Amniotic stem cell (primary cell): ENCODE measurements at places on chromosomes 13 and 19.

DNA sequence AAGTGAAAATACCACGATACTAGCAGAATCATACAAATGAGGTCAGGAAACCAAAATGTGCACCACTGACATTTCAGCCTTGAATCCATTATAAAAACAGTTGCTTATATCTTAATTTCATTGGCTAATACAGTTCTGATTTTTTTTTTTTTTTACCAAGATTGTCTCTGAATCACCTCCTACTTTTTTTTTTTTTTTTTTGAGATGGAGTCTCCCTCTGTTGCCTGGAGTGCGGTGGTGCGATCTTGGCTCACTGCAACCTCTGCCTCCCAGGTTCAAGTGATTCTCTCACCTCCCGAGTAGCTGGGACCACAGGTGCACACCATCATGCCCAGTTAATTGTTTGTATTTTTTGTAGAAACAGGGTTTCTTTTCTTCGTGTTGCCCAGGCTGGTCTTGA lies 270.2 kb downstream of the LMO7 start:
- no peak for DNase-seq

- no peak for DNase-seq
Measured at GRCh38 chr13:33932769-33933406, 114.9 kb downstream of the RFC3 start.

GRCh38 chr19:47422417-47423163 lies 3.3 kb upstream of the MEIS3 start:
- DNase-seq = no peak

- DNase-seq = no peak
Measured at GRCh38 chr13:33639158-33639557, 178.8 kb upstream of the RFC3 start.

GRCh38 chr19:50510700-50511068 lies 307 bp downstream of the JOSD2 start:
- DNase-seq = no peak

DNA sequence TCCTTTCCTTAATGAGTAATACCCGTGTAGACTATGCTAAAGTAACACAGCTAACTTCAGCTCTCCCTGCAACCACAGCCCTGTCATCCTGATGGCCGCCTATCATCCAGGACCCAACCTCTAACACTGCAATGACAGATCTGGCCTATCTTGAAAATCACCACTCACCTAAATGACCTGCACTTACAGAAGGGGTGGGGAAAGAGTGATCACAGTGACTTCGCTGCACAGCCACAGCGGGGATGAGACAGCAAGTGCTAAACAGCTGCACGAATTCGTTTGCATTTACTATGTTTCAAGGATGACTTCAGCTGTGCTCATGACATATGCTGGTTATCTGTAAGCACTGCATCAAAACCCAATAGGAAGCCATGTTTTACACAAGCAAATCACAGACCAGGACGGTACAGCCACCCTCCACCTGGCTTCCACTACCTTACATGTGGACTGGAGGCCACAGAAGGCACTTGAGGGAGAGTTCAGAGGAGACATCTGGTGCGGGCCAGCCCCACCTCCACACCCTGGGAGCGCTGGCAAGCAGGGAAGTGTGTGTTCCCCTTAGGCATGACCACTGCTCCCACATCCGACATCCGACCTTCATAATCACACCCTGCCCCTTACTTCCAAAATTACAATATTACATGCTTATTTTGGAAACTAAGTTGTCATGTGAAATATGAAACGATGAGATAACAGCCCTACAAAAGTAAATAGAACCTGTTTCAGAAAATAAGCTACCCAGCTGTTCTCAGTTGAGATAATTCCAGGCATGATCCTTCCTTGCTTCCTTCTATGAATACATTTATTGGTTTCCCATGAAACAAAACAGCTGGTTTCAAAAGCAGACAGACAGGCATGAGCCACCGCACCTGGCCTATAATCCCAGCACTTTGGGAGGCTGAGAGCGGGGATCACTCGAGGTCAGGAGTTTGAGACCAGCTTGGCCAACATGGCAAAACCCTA lies 95.7 kb downstream of the STK24 start:
- DNase-seq = no peak

DNA sequence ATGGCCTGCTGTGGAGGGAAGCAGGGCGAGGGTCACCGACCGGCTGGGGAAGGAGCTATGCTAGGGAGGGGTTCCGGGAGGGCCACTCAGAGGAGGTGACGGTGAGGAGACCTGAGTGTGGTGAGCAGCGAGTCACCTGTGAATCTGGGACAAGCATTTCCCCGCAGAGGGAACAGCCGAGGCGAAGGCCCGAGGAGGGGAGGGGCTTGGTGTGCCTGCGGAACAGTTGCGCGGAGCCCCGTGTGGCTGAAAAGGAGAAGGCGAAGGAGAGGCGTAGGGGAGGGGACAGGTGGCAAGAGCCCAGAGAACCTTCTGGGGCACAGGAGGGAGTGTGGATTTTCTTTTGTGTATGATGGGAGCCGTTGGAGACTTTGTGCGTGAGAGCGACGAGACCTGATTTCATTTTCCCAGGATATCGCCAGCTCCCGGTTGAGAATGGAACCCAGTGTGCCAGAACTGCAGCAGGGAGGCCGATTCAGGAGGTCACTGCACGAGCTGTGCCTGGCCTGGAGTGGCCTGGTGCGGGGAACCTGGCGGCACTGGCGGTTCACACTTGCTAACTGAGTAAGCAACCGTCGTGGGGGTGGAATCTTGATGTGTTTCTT lies 117.7 kb upstream of the ZNF507 start:
- no peak for DNase-seq

DNA sequence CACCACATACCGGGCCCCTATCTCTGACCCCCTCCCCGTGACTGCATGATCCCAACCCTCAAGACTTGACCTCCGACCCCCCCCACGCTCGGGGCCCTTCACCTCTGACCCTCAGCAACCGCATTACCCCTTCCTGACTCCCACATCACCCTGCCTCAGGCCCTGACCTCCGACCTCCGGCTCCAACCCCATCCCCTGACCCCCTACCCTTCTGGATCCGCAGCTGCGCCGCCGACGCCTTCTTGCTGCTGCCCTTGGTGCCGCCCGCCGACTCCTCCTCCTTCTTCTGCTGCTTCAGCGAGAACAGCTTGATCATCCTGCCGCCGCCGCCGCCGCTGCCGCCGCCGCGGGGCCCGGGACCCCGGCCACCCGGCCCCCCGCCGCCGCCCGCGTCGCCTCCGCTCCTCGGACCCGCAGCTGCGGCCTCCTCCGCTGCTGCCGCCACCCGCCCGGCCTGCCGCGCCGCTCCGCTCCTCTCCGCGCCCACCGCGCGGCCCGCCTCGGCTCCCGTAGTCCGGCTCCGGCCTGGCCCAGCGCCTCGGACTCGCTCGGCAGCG lies at the start of gene UBE2M:
TSS of gene UBE2M (minus strand) at position 546 of the 557 bp plus-strand sequence. CDS start at position 316, 230 bp downstream.
- DNase-seq = no peak

- DNase-seq = no peak
Measured at GRCh38 chr13:102609696-102610095, 12.9 kb downstream of the TPP2 start.

DNA sequence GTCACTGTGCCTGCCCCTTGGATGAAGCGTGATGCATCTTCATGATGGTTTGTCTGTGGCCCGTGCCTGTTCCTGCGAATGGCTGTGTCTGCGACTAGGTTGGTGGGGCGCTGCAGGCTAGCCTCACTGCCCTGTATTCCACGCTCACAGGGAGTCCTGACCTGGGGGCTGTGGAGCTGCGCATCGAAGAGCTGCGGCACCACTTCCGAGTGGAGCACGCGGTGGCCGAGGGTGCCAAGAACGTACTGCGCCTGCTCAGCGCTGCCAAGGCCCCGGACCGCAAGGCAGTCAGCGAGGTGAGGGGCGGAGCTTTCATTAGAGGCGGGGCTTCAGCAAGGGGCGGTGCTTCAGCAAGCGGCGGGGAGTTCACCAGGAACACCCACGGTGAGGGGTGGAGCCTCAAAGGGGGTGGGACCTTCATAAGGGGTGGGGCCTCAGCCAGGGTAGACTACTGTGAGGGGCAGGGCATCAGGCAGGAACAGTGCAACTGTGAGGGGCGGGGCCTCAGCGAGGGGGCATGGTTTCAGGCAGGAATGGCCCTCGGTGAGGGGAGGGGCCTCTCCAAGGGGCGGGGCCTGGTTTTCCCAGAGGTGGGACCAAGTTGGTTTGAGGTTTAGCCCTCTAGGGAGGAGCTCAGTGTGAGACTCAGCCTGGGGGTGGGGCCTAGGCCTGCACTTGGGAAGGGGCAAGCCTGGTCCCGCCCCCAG lies 17.2 kb downstream of the PKN1 start:
- DNase-seq = no peak

- no peak for DNase-seq
Measured at GRCh38 chr13:112767506-112768471, 78.0 kb downstream of the ATP11A start.

DNA sequence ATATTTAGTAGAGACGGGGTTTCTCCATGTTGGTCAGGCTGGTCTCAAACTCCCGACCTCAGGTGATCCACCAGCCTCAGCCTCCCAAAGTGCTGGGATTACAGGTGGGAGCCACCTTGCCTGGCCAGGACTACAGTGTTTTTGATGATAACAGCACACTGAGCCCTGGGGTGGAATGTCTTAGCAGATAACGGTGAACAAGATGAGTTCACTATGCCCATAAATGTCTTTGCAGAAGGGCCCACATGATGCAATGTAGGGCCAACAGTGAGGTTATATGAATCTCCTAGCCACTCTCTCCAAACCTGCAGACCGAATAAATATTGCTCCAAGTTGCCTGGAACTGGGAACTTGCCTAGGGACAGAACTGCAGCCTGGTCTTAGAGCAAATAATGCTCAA lies 235.1 kb downstream of the COG6 start:
- no peak for DNase-seq

GRCh38 chr19:46515879-46516350 lies 20.2 kb upstream of the PNMA8B start:
- DNase-seq = no peak

GRCh38 chr13:33556828-33557227 lies 261.1 kb upstream of the RFC3 start:
- no peak for DNase-seq

GRCh38 chr13:109919715-109920375 lies 133.5 kb upstream of the IRS2 start:
- no peak for DNase-seq

DNA sequence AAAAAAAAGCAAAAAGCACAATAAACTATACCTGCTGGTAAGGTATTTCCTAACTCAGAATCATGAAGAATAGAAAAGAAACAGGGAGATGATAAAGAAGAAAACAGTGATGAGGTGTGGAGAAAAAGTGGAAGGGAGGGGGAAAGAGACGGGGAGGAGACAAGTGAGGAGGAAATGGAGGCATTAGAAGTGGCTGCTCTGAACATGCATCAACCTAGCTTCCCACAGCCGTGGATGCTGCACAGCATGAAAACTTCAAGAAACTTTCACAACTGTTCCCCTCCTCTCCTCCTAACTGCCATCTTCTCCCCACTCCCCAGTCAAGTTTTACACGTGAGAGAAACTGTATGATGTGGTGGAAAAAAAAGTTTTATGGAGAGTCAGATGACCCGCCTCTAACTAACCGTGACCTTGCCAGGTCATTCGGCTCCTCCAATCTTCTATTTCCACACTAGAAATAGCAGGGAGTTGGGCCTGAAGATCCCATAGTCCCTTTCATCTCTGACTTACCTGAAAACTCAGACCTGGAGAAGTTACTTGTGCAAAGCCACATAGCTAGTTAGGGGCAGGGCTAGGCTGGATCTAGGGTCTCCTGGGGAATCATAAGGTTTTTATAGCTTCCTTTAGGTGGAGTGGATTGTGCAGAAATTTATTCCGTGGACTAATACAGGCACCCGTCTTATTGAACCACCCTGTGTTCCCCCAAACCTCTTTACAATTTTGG lies 461.9 kb downstream of the KLF5 start:
- DNase-seq = no peak

GRCh38 chr19:30968210-30968609 lies 381.0 kb downstream of the TSHZ3 start:
- no peak for DNase-seq

DNA sequence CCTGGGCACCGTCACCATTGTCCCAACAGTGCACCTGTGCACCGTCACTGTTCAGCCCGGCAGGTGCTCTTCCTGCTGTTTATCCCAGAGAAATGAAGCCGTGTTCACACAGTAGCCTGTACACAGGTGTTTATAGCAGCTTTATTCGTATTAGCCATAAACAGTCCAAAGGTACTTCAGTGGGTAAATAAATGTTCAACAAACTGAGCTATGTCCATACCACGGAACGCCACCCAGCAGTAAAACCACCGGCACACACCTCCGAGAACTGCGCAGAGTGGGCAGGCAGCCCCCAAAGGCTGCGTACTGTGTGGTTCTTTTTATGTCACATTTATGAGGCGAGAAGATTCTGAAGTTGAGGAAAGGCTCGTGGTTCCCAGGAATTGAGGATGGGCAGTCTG lies 44.9 kb upstream of the DCUN1D2 start:
- DNase-seq = no peak

DNA sequence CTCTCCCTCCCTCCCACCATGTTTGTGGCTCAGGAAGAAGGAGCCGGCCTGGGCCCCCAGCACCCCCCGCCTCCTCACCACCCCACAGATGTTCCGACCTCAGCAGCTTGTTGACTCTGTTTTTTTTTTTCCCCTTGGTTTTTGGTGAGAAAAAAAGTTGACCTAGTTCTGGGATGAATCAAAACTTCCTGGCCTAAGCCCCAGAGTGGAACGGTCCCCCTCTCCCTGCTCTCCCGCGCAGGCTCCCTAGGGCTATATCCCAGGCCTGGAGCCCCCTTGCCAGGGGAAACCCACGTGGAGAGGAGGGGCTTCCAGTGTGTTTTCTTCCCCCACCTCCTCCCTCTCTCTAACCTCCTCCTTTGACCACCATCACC lies 4.0 kb downstream of the COL5A3 start:
- no peak for DNase-seq

- no peak for DNase-seq
Measured at GRCh38 chr19:33399745-33400681, 26.5 kb downstream of the CEBPG start.

GRCh38 chr13:101751488-101751887 lies 299.0 kb downstream of the ITGBL1 start:
- peak; percentile 17 for DNase-seq

DNA sequence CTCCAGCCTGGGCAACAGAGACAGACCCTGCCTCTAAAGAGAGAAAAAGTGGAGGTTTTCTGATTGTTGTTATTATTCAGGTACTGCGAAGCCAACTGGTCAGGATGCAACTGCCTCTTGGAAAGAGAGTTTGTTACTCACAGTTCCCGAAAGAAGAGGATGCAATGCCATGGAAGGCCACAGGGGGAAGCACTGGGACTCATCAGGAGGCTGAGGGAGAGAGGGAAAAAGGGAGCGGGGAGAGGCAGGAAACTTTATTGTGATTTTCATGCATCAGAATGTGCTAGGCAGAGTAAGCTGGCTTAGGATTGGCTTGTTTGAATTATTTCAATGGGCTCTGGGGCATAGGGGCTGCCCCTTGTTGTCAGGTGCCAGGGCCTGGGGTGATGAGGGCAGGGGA lies 27.6 kb downstream of the MYO9B start:
- DNase-seq = no peak
